ENCODE measurements at places on chromosomes 3 and 15.

DNA sequence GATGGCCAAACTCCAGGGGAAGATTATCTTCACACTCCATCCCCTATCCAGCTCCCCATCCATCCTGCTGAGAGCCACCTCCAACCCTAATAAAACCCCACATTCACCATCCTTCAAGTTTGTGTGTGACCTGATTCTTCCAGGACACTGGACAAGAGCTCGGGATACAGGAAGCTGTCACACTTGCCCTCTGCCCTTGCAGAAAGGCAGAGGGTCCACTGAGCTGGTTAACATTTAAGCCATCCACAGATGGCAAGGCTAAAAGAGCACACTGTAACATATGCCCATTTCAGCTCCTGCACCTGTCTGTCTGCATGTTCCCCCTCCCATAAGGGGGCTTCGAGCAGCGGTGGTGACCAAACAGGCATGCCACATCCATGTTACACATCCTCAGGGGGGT, 29.8 kb downstream of the SETMAR start:
- DNase-seq = no peak

DNA sequence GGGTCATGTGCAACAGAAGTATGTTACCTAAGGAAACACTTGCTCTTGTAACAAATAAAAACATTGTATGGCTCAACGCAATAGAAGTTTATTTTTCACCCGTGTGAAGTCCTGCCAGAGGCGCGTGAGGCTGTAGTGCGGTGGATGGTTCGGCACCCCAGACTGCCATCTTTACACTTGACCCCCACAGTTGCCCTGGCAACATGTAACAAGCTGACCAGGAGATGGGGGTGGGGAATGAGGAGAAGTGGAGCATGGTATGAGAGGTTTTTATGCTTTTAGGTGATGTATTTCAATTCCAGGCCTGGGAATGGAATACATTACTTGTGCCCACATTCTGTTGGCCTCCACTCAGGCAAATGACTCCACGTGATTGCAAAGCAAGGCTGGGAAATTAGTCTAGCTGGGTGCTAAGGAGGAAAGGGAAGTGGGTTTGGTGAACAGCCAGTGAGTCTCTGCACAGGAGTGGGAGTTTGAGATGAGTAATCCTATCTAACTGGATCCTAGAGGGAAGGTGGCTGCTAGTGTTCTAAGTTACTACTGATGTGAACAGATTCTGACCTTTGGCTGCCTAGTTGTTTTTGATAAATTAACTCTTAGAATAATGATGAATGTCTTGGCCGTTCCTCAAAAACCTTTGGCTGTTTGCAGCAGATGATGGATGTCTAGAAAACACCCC, 33.8 kb upstream of the GREM1 start:
- no peak for DNase-seq

- no peak for DNase-seq
These were observed 647.2 kb upstream of the UBE2E2 start for GRCh38 chr3:22555753-22556435.

DNA sequence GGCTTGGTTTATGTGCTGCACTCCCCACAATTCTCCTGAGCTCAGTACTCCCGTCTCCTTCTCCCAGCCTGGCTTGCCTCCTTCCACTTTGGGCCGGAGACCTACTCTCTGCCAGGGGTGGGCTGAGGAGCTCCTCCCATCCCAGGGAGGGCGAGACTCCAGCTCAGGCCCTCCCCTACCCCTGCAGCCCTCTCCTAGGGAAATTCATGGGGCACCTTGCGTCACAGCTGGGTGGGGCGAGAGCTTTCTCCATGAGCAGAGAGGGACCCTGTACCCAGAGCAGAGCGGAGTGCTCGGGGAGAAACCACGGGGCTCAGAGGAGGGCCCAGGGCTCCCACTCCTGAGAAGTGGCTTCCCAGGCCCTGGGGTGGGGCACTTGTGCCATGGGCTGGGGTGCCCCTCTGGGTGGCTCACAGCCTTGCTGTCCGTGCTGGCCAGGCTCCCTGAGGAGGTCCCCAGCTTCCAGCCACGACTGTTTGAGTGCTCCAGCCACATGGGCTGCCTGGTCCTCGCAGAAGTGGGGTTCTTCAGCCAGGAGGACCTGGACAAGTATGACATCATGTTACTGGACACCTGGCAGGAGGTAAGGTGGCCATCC, 13.3 kb downstream of the VILL start:
- DNase-seq = no peak

GRCh38 chr3:29453284-29454001, 172.6 kb downstream of the RBMS3 start:
- DNase-seq = peak; percentile 62

DNA sequence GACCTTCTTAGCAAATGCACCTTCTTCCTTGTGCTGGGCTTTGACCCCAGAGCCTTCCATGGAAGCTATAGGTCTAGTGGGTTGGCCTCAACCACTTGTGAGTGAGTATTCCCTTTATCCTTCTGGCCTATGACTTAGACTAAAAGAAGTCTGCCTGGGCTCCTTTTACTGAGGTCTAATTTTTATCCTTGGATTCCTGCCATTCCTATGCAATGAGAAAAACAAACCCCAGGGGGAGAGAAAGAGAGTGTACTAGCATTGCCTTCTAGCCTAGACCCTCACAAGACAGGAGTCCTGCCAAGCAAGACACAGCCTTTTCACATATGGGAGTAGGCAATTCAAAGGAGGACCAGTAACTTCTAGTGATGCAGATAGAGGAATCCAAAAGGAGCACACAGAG, 155.4 kb downstream of the PPM1L start:
- no peak for DNase-seq

All from right forelimb (tissue), 1 donor.